Activated T-cell treated with anti-CD3 and anti-CD28 coated beads, Interleukin-2, amount 50 U/mL, for 4 hours (primary cell): ENCODE measurements at places on chromosomes 11 and 22.

- no peak for DNase-seq
These were observed 10.1 kb upstream of the SERPIND1 start for GRCh38 chr22:20763630-20764470.

DNA sequence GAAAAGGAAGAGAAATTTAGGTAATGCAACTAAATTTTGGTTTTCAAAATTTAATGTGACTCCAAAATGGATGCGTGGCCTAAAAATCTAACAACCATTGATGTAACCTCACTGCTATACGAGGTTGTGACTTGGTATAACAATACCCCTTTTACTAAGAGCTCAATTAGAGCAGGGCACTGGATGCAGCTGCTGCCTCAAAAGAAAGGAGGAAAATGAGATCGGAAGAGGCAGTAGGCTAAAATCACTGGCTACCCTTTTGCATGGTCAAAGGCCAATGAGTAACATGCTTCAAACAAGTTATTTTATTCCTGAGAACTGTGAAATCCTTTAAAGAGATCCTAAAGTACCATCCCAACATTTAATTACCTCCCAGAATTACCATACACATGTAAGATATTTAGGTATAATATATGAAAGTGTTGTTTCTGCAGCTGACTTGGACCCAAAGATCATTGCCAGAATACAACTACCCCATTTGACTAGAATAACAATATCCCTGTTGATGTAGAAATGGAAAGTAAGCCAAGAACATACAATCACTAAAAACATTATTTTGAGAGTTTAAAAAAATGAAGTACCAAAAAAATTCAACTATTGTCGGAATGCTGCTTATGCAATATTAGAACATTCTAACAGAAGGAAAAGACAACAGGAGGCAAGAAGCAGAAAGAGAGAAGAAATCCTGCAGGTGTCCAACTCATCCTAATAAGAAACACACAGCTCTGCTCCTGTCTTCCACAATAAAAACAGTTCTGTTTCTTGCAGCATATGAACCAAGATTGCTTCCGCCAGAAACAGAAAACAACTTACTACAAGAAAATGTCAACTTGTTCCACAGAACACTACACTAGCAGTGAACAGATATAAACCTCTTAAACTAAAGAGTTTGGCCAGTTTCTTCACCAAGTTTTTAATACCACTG, 15.0 kb downstream of the SIK3 start:
- DNase-seq, result no peak

- DNase-seq, result no peak
These were observed 37.4 kb downstream of the DUSP8 start for GRCh38 chr11:1534682-1535081.

- no peak for DNase-seq
These were observed 152.3 kb downstream of the INSC start for GRCh38 chr11:15266999-15267398.

- no peak for DNase-seq
These were observed 20.1 kb upstream of the PEX26 start for GRCh38 chr22:18057568-18058209.

GRCh38 chr22:46663436-46664100, 43.4 kb downstream of the GRAMD4 start:
- DNase-seq, result no peak

DNA sequence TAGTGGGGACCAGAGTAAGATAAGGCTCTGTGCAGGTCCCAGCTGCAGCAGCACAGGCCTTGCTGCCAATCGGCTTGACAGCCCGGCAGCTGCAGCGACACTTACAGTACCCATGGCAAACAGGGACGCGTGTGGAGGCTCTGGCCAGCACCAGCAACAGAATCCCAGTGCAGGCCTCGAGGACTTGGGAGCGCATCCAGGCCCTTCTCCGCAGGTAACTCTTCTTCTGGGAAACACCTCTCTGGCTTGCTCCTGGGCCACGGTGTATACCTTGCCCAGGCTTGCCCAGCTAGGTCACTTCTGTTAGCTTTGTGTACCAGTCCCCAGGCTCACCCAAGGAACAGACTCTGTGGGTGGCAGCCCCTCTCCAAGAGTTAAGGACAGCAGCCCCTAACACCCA, 126.7 kb downstream of the CTTN start:
- DNase-seq, result no peak

DNA sequence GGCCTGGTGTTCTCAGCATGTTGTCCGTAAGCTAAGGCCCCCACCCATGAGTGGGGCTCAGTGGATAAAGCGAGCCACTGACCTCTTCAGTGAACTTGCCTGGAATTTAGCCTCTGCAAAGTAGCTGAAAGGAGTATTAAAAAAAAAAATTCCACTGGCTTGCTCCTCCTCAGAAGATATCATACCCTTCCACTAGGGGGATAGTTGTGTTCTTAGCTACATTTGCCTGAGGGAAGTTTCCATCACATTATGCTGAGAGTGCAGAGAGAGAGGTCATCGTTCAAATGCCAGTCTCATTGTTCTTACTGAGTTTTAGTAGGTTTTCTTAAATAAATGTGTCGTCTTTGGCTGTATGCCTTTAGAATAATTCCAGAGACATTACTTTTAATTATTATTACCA, 879.7 kb downstream of the JRKL start:
- DNase-seq, result no peak

DNA sequence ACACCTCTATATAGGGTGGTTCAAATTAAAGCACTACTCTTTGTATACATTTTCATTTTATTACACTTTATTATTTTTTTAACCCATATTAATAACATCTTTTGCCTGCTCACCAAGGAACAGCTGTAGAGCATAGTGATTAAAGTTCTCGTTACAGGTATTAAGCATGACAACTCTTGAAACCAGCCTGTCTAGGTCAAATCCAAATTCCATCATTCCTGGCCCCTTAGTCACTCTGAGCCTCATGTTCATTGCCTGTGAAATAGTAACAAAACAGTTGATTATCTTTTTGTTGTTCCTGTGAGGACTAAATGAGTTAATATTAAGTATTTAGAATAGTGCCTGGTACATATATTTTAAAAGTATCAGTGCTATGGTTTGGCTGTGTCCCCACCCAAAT, 334.5 kb downstream of the RAB38 start:
- DNase-seq, result no peak

- peak; percentile 30 for DNase-seq
These were observed at the start of gene TSPAN18 for GRCh38 chr11:44726283-44727113. TSPAN18 (plus strand) TSS chr11:44726962; CDS start chr11:44906417, 179,455 bp downstream.

DNA sequence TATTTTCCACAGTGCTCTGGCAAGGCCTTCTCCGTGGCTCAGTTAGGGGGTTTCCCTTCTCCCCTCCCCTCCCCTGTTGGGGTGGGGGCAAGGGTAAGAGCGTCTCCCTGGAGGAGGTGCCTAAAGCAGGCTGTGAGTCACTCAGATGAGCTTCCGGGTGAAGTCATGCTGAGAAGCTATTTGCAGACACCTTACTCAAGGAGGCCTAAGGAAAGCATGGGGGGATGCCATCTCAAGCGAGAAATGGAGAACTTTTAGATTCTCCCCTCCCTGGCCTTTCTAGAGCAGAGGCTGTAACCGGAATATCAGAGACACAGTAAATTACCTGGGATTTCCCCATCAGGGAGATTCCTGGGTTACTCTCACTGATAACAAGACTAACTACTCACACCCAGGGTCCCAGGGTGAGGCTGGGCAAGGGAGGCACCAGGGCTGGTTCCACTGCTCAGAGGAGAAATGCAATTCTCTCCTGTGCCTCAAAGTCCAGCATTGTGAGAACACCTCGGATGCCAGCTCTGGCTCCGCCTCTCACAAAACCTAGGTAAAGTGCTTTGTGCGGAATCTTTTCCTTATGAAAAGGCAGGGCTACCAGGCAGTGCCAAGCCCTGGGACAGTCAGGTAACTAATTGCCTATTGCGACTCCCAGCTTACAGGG, 123.6 kb downstream of the ABTB2 start:
- DNase-seq, result peak; percentile 78

DNA sequence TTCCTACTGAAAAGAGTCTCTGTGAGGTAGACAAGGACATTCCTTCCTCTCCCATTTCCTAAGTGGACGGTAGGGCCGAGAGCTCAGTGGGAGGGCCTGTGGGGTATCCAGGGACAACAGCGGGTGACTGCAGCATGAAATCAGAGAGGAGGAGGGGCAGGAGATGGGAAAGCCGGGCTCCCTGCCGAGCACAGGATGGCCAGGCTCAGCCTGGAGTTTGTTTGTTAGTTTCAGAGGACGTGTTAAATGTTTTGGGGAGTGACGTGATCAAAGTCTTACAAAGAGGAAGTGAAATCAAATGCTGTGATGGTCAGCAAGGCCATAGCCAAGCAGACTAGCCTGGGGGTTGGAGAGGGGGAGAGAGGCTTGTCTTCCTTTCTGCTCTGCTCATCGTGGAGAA, 152.7 kb downstream of the ADAMTS15 start:
- DNase-seq, result no peak

- DNase-seq, result no peak
These were observed 25.2 kb upstream of the MTCH2 start for GRCh38 chr11:47667555-47667954.

DNA sequence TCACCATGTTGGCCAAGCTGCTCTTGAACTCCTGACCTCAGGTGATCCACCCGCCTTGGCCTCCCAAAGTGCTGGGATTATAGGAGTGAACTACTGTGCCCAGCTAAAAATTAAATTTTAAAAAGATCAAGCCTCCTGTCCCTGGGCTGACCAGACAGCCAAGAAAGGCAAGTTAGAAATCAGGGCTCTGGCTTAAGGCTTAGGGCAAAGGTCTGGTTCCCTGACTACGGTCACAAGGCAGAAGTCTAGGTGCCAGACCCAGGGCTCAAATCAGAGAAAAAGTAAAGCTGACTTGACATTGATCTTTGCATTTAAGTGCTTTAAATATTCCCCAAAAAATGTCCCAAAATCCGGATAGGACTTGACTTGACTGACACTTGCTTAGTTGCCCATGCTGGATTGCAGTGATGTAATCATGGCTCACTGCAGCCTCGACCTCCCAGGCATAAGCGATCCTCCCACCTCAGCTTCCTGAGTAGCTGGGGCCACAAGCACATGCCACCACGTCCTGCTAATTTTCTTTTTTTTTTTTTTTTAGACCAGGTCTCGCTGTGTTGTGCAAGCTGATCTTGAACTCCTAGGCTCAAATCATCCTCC, 17.3 kb upstream of the CRKL start:
- no peak for DNase-seq

DNA sequence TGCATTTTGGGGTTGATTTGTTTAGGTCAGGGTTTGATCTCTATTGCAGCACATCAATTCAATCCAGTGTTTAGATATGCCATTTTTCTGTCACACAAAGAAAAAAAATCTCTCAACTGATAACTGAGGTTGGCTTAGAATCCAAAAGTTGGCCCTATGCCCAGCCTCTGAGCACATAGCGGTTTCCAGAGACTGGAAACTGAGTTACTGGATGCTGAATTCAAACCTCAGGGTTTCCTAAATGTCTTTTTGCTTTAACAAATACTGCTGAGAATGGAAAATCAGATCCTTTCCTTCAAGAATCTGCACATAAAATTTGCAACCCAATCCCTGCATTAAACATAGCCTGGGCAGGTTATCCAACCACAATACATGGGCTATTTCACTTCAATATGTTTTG, 4.0 kb downstream of the P4HA3 start:
- DNase-seq, result no peak

DNA sequence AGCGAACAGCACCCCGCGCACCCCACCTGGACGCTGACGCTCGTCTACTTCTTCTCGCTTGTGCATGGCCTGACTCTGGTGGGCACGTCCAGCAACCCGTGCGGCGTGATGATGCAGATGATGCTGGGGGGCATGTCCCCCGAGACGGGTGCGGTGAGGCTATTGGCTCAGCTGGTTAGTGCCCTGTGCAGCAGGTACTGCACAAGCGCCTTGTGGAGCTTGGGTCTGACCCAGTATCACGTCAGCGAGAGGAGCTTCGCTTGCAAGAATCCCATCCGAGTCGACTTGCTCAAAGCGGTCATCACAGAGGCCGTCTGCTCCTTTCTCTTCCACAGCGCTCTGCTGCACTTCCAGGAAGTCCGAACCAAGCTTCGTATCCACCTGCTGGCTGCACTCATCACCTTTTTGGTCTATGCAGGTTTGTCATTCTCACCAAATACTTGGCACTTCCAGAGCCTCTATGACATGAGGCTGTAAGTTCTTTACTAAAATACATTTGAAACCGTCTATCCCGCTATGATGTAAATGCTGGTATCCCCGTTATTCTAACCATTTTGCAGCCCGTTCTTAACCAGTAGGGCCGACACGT, 535 bp downstream of the AQP11 start:
- DNase-seq, result no peak

- no peak for DNase-seq
These were observed 550.3 kb downstream of the FAM181B start for GRCh38 chr11:82183346-82183745.

GRCh38 chr11:65863889-65864705, 3.9 kb downstream of the MUS81 start:
- no peak for DNase-seq

- DNase-seq, result no peak
These were observed 14.3 kb upstream of the FSHB start for GRCh38 chr11:30216534-30216933.

DNA sequence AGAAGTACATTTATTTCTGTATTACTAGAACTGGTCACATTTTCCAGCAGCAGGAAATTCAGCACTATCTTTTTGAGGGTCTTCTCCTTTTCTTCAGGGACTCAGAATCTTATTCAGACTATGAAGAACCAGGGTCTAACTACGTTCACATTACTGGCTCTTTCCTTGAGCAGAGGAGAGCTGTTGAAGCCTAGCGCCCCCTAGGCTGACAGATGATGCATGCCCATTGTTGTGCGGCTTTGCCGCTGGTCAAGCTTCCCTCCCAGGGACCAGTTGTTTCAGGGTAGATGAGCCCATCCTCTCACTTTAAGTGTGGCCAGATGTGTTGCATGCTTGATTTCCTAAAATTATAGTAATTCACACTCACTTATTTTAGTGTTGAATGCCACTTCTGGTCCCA, 168.2 kb upstream of the PDGFD start:
- no peak for DNase-seq

DNA sequence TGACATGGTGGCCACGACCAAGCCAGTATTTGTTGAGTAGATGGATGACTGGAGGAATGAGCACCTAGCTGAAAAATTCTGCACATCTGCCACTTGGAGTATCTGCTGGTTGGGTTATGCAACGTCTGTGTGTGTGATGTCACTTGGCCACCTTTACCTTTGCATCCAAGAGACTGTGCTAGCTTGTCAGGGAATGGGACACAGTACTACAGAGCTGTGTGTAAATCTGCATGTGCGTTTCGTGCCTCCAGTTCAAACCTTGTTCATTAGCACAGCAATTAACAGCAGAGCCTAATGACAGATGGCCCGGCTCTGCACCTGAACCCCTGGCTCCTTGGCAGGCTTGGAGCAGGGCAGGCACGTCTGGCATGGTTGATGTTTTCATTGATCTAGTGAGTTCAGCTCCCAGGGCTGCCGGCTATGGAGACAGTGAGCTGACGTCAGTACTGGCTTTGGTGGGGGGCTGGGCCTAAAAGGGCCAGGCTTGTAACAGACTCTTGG, 188.4 kb upstream of the NAV2 start:
- no peak for DNase-seq
